Stimulated activated CD8-positive, alpha-beta memory T cell treated with anti-CD3 and anti-CD28 coated beads, Interleukin-15, amount 100 ng/mL, for 24 hours (primary cell): ENCODE measurements at places on chromosomes 3 and 15.

DNA sequence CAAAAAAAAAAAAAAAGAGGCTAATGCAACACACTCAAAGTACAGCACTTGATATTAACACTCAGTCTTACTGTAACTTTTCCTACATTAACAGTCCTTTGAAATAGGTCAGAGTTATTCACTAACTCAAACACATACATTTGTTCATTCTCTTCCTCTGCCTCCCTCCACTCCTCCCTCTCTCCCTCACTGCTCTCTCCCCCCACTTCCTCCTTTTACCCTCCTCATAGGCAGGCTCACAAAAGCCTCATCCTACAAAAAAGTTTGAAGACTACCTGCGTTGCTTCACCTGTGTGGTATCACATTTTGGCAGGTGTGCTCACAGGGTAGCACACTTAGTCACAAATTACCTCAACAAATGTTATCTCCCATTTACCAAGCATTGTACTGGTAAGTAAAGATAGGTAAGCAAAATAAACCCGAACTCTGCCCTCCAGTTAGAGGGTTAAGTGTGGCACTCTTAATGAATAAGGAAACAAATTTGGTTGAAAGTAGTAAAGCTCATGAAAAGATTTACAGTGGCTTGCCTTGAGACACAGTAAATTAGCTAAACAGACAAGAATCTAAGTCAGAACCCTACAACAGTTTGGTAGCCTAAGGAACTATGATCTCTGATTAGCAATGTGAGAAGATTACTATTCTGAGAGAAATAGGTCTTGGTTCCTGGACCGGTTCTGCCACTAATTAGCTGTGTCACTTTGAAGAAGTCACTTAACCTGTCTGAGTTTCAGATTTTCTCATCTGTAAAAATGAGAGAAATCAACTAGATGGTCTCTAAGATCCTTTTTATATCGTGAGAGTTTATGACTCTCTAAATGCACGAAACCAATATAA, 151.0 kb upstream of the MLF1 start:
- DNase-seq = no peak

GRCh38 chr3:169695031-169695430, 31.5 kb upstream of the MECOM start:
- no peak for DNase-seq

GRCh38 chr3:183857863-183858262, 26.8 kb downstream of the PARL start:
- DNase-seq = no peak

DNA sequence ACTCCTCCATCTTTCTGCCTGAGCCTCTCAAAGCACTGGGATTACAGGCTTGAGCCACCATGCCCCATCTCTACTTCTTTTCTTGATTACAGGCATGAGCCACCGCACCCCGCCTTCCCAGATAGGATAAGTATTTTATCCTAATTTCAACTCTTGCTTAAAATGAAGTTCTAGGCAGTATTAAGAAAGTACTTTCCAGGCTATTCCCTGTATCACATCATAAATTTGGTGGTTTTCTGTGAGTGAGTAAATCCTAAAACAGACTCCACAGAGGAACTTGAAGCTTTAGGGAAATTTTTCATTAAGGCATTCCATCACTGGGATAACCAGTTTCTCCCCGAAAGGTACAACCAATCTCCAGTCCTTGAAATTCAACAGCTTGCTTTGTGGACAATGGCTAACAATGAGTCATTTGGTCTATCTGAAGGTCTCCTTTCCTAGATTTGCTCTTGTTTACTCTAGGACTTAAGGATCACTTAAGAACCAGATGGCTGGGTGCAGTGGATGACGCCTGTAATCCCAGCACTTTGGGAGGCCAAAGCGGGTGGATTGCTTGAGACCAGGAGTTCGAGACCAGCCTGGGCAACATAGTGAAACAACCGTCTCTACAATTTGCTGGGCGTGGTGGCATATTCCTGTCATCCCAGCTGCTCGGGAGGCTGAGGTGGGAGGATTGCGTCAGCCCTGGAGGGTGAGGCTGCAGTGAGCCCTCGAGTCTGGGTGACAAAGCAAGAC, 49.7 kb upstream of the SKIL start:
- DNase-seq = no peak

- DNase-seq = no peak
Observed at GRCh38 chr3:19645093-19645492, 288.9 kb downstream of the EFHB start.

GRCh38 chr15:70799667-70800450, 36.5 kb upstream of the UACA start:
- no peak for DNase-seq

DNA sequence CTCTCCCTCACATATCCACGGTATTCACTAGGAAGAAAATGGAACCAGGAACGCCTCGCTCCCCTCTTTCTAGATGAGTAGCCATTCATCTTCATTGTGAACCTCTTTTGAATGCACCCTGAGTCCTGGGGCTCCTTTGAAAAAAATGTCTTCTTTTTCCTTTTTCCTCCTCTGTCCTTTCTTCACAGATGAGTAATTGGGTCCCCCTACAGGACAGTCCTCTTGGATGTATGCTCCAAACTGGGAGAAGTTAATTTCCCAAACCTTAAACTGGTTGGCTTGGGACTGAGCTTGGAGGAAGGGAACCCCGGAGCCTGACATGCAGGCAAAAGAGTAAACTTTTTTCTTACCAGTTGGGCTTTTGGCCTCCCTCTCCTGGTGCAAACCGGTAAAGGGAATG, 108.8 kb downstream of the DPH6 start:
- DNase-seq = no peak

DNA sequence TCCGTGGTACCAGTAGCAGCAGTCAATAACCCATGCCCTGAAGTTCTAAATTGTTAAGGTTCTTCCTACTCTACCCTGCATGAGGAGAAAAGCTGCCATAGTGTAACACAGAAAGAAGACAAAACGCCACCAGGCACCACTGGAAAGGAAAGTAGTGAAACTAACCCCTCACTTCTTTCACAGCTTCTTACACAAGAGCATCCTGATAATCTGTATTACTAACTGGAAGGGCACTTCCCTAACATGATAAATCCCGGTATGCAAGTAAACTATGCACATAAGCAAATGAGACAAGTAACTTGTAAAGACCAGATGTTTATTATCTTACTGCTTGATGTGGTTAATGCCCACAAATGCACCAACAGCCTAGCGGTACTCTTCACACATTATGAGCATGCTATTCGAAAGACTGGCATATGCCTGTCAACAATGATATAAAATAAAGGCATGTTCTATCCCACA, 141.3 kb downstream of the ADAM10 start:
- no peak for DNase-seq

GRCh38 chr15:64691896-64692565, 83.4 kb downstream of the RBPMS2 start:
- no peak for DNase-seq

- DNase-seq = no peak
Observed at GRCh38 chr15:89429986-89430385, 66.4 kb downstream of the RHCG start.

GRCh38 chr3:131048030-131048429, 21.4 kb downstream of the NEK11 start:
- no peak for DNase-seq
